ENCODE measurements at places on chromosomes 1 and 21.

DNA sequence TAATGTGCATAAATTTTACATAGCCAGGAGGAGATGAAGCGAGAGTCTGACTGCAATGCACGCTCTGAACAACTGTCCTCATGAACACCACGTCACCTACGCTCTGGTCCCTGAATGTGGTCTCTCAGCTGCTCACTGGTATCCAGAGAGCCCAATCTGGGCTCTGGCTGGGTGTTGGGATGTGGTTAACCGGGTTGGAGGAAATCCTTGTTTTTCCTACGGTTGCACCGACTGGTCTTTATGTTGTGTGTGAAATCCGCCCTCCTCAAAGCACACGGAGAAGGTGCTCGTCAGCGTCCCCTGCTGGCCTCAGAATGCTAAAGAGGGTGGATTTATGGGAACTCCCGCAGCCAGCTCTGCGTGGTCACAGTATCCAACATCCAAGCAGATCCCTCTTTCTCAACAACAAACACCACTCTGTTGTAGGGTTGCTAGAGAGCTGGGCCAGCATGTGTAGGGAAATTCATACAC lies 51.8 kb upstream of the FAM89A start:
- peaks cover 6% of the 10 kb centered on the region for H3K27me3 ChIP-seq
- no peak overlapping the region for H3K27ac ChIP-seq
- H3K36me3 ChIP-seq, result no peaks in the 10 kb centered on the region
- peak; percentile 70 for DNase-seq

DNA sequence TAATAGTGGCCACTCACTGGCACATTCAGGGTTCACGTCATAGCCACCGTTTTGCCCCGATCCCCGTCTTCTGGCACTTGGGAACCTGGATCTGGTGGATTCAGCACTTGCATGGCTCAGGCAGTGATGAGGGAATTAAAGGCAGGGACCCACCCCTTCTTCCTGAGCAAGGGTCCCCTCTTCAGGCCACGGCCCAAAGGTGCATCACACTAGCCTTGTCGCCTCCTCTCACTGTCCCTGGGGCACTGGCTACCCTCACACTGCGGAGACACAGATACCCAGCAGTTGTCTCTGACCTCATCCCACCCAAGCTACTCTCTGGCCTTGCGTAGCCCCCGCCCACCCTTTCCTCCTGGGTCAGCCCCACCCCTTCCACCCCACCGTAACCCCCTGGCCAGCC lies 19.9 kb upstream of the LDLRAP1 start:
- H3K27me3 ChIP-seq, result no peaks in the 10 kb centered on the region
- no peak overlapping the region for H3K27ac ChIP-seq
- no peaks in the 10 kb centered on the region for H3K36me3 ChIP-seq
- no peaks in the 10 kb centered on the region for H3K4me1 ChIP-seq
- no peak overlapping the region for H3K4me3 ChIP-seq

DNA sequence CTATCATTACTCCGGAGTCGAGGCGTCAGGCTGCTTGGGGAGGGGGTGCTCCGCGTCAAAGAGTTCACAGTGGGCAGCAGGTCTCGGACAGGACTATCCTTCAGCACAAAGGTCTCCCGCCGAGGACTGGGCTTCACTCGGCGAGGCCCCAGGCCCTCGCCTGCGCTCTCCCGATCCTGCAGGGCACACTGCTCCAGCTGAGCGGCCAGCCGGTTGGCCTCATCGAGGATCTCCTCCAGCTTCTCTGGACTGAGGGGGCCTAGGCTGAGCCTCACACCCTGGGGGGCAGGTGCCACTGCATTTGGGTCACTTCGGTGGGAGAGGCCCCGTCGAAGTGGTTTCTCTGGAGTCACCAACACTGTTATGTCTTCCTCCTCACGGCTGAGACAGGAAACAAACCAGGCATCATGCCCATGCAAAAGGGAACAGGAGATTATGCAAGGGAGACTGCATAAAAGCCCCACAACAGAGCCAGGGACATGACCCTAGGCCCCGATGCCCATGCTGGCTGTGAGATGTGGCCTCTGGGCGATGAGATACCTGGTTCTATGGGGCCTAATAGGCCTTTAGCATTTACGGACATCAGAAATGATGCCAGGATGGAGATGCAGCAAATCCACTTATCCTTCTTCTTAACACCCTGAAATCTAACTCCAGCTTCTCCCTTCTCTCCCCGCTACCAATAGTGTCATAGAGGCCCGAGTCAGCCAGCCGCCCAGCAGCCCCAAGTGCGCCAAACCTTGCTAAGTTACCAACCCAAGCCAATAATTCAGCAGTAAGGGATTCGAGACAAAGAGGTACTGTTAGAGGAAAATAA lies 1.1 kb downstream of the PSRC1 start:
- DNase-seq, result no peak
- no peaks in the 10 kb centered on the region for H3K27me3 ChIP-seq
- H3K27ac ChIP-seq, result peak overlapping the region; percentile 42
- H3K4me1 ChIP-seq, result peaks cover 29% of the 10 kb centered on the region
- H3K36me3 ChIP-seq, result no peaks in the 10 kb centered on the region
- peak overlapping the region; percentile 75 for H3K4me3 ChIP-seq

DNA sequence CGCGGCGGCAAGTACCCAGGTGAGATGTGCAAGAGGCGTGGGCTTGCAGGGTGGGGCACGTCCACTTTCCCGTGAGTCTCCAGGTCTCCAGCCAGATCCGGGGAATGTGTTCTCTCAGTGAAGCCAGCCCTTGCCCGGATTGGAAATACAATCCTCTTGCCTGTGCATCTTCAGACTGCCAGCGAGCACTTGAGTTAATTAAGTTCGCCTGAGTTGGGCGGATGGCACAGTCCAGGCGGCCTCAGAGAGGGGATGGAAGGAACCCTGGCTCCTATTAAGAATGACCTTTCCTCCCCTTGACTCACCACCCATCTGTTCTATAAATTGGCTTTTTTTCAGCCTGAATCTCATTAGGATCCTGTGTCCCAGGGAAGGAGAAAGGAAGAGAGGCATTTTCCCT lies 33.3 kb upstream of the CNTN2 start:
- no peaks in the 10 kb centered on the region for H3K27me3 ChIP-seq
- H3K27ac ChIP-seq, result no peak overlapping the region
- no peak overlapping the region for H3K4me3 ChIP-seq
- peaks cover 4% of the 10 kb centered on the region for H3K4me1 ChIP-seq
- H3K36me3 ChIP-seq, result no peaks in the 10 kb centered on the region

GRCh38 chr1:61051443-61051718 lies 31.0 kb upstream of the NFIA start:
- H3K27ac ChIP-seq, result peak overlapping the region; percentile 93
- DNase-seq, result no peak
- H3K27me3 ChIP-seq, result no peaks in the 10 kb centered on the region
- peak overlapping the region; percentile 77 for H3K4me3 ChIP-seq
- peaks cover 36% of the 10 kb centered on the region for H3K4me1 ChIP-seq

- peak overlapping the region; percentile 75 for H3K4me3 ChIP-seq
- peak overlapping the region; percentile 84 for H3K27ac ChIP-seq
- H3K36me3 ChIP-seq, result no peaks in the 10 kb centered on the region
- H3K4me1 ChIP-seq, result peaks cover 9% of the 10 kb centered on the region
Observed at GRCh38 chr1:168178227-168178637, 530 bp upstream of the TIPRL start.

- H3K27ac ChIP-seq, result no peak overlapping the region
- H3K4me3 ChIP-seq, result no peak overlapping the region
- no peak for DNase-seq
- no peaks in the 10 kb centered on the region for H3K36me3 ChIP-seq
Observed at GRCh38 chr1:107534632-107535031, 393.8 kb downstream of the NTNG1 start.

- H3K4me3 ChIP-seq, result no peak overlapping the region
- no peak for DNase-seq
- no peaks in the 10 kb centered on the region for H3K27me3 ChIP-seq
- no peak overlapping the region for H3K27ac ChIP-seq
- no peaks in the 10 kb centered on the region for H3K36me3 ChIP-seq
Observed at GRCh38 chr1:196677781-196678509, 26.1 kb downstream of the CFH start.

GRCh38 chr1:112504001-112504660 lies 4.6 kb upstream of the WNT2B start:
- no peak for DNase-seq
- H3K27me3 ChIP-seq, result peaks cover 32% of the 10 kb centered on the region
- H3K4me1 ChIP-seq, result peaks cover 21% of the 10 kb centered on the region
- no peak overlapping the region for H3K27ac ChIP-seq

GRCh38 chr1:217027403-217028080 lies 304.3 kb upstream of the ESRRG start:
- H3K4me3 ChIP-seq, result no peak overlapping the region
- H3K36me3 ChIP-seq, result no peaks in the 10 kb centered on the region
- H3K4me1 ChIP-seq, result no peaks in the 10 kb centered on the region

GRCh38 chr1:221849110-221849509 lies 107.2 kb upstream of the DUSP10 start:
- no peak for DNase-seq
- H3K4me3 ChIP-seq, result no peak overlapping the region
- no peak overlapping the region for H3K27ac ChIP-seq
- H3K4me1 ChIP-seq, result no peaks in the 10 kb centered on the region
- H3K27me3 ChIP-seq, result no peaks in the 10 kb centered on the region

GRCh38 chr1:115365738-115366137 lies 27.7 kb upstream of the NGF start:
- H3K4me1 ChIP-seq, result peaks cover 5% of the 10 kb centered on the region
- H3K36me3 ChIP-seq, result no peaks in the 10 kb centered on the region
- no peak for DNase-seq
- no peaks in the 10 kb centered on the region for H3K27me3 ChIP-seq
- no peak overlapping the region for H3K4me3 ChIP-seq

Measured in upper lobe of right lung (tissue), 1 donor.